ENCODE measurements at places on chromosomes 5 and 9.
A peak's percentile ranks its signal among the peaks of the same experiment; 100 is the strongest.

DNA sequence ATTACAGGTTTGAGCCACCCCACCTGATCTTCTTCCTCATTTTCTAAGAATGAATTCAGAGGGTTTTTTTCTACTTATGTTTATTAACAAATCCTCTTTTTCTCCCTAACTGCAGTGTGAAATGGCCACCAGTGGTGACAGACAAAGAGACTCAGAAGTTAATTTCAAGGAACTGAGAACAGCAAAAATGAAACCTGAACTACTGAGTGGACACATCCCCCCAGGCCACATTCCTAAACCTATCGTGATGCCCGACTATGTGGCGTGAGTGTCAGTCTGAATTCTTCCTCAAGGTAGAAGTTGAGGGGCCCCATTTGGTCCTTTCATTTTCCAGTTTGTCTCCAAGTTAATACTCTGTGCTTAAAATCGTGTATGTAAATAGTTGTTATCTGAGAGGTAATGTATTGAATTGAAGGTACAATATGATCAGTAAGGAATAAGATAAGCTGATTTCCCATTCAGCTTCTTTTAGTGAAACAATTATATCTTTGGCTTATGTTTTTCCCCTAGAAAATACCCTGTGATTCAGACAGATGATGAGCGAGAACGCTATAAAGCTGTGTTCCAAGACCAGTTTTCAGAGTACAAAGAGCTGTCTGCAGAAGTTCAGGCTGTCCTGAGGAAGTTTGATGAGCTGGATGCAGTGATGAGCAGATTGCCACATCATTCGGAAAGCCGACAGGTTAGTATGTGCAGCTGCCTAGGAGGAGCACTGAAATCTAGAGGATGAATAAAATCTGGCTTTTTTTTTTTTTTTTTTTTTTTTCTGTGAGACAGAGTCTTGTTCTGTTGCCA is 17.7 kb downstream of the MARVELD2 start:
- DNase-seq, result no peak

- DNase-seq, result peak; percentile 7
Measured at GRCh38 chr5:148848393-148849031, 22.1 kb downstream of the ADRB2 start.

DNA sequence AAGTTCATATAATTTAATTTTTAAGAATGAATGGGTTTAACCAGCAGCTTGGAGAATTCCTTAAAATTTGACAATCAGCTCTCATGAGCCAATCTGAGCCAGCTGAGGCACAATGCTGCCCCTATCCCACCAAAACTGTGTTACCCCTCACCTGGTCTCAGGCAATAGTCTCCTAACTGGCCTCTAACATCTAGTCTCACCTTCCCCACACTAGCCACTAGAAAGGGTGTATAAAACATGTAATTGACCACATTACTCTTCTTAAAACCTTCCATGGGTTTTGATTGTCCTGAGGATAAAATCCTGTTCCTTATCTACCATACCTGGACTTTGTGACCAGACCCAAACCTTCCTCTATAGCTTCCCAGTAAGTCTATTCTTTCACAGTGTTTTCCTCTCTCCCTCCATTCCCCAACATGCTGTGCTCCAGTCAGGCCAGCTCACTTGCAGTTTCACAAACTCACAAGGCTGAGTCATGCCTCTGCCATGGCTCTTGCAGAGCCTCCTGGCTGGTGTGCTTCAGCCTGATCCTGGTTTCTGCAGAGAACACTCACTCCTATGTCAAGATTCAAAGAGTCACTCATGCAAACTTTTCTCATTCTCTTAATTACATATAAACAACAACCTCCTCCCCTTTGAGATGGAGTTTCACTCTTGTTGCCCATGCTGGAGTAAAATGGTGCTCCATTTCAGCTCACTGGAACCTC is 16.0 kb upstream of the ZCCHC7 start:
- no peak for DNase-seq

DNA sequence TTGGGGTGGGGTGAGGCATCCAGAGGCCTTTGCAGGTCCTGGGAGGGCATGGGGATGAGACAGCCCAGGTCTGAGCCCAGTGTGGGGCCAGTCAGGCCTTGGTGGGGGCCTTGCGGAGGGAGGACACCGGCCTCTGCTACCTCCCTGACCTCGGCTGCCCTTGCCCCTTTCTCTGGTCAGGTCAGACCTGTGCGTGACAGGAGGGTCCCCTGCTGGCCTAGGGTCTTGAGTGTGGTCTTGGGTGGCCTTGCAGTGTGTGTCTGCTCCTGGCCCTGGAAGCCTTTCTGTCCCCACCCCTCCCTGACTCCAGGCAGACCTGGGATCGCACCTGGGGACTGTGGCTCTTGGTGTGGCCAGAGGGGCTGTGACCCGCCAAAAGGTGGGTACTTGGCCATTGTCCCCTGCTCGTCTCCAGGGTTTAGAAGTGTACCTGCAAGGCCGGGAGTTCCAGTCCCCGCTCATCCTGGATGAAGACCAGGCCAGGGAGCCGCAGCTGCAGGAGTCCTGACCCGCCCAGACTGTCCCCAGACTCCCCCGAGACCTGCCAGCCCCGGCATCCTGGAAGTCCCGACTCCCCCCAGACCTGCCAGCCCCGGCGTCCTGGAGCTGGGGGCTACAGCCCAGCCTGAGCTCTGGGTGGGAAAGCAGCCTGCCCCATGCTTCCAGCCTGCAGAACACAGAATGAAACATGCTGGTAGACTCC is 4.4 kb upstream of the MAN1B1 start:
- DNase-seq, result no peak

DNA sequence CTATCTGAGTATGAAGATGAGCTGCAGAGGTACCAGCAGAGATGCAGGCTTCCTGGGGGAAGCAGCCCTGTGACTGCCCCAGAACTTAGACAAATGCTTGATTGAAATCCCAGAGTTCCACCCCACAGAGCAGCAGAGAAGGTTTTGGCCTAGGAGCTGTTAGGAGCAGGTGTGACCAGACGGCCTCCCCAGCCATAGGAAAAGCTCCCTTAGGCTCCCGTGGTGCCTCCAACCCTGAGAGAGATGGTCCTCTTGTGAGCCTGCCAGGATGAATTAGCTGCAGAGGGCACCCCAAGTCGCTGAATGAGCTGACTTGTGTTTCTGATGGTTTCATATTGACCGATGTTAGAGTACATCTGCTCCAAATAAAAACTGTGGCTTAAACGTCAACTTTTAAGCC is 22.1 kb downstream of the NTRK2 start:
- DNase-seq, result no peak

GRCh38 chr9:135002336-135002735 is 84.6 kb upstream of the FCN1 start:
- DNase-seq, result no peak

DNA sequence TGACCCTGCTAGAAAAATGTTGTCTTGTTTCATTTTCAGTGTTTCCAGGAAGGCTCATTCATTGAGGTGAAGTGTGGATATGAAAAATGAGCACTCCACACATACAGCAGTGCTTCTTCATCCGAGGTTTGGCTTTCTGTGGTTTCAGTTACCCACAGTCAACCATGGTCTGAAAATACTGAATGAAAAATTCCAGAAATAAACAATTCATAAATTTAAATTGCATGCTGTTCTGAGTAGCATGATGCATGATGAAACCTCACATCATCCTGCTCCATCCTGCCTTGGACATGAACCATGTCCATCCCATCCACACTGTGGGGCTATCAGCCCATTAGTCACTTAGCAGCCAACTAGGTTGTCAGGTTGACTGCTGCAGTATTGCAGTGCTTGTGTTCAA is 10.4 kb upstream of the SLC45A2 start:
- DNase-seq, result no peak

GRCh38 chr5:142798099-142798770 is 28.1 kb downstream of the ARHGAP26 start:
- peak; percentile 61 for DNase-seq

DNA sequence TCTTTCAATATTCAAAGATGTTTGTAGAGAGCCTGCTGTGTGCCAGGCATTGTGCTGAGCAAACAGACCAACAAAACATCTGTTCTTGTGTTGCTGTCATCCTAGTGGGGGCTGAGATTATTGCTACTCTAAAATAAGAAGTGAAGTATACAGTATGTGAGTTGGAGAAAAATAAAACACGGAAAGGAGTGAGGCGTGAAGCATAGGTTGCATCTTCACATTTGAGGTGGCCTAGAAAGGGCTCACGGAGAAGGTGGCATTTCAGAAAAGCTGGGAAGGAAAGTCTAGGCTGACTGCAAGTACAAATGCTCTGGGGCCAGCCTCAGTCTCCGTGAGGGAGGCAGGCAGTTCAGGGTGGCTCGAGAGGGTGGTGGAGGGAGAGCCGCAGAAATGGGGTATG is 80.3 kb downstream of the CSNK1A1 start:
- no peak for DNase-seq

GRCh38 chr9:75185585-75186170 is 97.4 kb downstream of the OSTF1 start:
- peak; percentile 71 for DNase-seq

DNA sequence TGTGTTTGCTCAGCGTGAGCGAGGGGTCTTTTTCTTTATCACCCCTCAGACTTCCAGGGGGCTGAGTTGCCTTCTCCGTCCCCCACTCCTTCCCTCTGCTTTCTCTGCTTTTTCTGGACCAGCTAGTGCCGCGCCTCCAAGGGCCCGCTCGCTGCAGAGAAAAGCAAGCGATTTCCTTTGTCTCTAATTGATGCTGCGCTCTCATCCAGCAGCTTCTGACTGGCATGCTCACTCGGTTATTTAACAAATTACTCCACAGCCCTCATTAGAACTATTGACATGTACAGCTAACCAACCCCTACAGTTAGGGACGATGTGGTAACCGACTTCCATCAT is 288.0 kb downstream of the ELAVL2 start:
- DNase-seq, result no peak

DNA sequence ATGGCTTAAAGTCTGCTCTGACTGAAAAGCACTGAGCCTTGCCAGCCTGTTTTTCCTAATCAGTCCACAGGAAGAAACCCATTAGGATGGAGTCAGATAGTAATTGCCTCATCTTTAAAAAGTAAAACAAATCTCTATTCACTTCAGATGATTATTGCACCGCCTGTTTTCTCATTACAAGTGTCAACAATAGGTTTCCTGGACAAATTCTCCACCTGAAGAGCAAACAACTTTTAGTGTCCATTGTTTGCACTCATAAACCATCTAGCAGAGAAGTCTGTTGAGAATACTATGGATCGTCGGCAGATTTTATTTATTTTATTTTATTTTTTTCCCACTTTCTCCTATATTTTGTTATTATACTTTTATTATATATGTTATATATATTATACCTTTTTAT is 20.3 kb downstream of the C5orf63 start:
- DNase-seq, result no peak

- DNase-seq, result no peak
Measured at GRCh38 chr9:73183917-73184861, 32.5 kb downstream of the ANXA1 start.

DNA sequence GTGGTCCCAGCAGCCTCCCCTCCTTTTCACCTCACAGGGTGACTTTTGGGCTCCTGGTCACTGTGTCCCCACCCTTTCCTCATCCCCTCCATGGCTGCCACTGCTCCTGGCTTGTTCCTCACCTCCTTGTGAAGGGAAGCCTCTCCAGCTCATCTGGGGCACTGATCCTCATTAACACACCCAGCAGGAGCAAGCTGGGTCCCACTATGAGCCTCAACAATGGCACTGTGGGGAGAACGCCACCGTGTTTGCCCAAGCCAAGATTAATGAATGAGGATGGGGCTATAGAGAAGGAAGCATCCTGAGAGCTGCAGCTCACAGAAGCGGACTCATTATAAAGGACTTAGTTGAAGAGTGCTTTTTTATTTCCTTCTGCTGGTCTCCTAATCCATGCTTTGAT is 118.4 kb downstream of the MARCHF11 start:
- DNase-seq, result no peak

- no peak for DNase-seq
Measured at GRCh38 chr5:79576606-79577289, 35.5 kb upstream of the TENT2 start.

GRCh38 chr9:27599102-27599869 is 26.0 kb upstream of the C9orf72 start:
- no peak for DNase-seq

DNA sequence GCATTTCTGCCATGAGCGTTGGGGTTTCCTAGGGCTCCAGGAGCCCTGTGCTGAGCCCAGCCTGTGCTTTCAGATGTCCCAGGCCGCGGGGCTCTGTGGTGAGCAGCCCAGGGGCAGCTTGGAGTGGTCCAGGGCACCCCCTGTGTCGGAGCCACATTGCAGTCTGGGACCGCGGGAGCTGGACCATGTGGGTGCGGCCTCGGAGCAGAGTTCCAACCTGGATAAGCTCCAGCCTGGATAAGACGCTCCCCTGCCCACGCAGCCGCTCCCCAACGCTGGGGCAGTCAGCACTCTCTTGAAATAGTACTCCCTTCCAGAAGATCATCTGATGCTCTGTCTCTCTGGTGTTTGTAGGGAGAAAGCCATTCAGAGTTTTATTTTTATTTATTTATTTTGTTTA is 111.1 kb downstream of the WNK2 start:
- DNase-seq, result no peak

GRCh38 chr5:76341651-76342334 is 61.3 kb upstream of the IQGAP2 start:
- no peak for DNase-seq

DNA sequence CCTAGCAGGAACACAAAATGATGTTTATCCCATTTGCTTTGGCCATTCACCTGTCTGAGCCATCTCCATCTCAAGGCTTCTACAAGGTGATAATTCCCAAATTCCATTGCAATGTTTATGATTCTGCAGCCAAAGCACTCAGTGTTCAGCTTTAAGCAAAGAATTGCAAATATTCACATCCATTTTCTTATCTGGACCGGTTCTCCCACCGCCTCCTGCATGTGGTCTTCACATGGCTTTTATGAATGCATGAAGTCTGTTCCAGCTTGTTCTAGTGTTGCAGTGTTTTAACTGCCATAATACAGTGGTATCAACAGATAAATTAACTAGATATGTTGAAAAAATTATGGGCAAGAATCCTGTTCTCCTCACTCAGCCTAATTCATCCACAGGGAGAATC is 443.0 kb upstream of the KLF4 start:
- DNase-seq, result no peak

DNA sequence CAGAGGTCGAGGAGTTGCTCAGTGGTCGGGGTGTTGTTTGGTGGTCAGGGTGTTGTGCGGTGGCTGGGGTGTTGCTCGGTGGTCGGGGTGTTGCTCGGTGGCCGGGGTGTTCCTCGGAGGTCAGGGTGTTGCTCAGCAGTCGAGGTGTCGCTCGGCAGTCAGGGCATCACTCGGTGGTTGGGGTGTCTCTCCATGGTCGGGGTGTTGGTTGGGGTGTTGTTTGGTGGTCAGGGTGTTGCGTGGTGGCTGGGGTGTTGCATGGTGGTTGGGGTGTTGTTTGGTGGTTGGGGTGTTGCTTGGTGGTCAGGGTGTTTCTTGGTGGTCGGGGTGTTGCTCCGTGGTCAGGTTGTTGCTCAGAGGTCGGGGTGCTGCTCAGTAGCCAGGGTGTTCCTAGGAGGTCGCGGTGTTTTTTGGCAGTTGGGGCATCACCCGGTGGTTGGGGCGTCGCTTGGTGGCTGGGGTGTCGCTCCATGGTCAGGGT is 11.0 kb upstream of the GPSM1 start:
- no peak for DNase-seq

DNA sequence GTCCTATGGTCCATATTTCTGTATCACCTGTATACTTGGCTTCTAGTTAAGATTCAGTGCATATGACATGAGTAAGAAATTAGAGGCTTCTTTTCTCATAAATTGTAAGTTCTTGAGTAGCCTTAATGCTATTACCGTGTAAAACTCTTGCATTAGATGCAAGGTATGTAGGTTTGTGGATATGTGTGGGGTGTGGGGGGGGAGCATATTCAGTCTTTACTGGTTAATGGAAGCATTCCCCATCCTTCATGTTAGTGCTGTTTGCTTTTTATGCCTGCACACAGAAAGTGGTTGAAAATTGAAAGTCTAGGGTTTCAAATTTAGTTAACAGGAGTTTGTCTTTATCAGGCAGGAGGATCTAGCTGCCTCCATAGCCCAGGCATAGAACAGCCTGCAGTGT is 16.1 kb downstream of the RAI14 start:
- no peak for DNase-seq

All from CD4-positive, alpha-beta T cell treated with Interleukin-17A for 4 hours (primary cell).